ENCODE measurements at places on chromosomes 3 and 15.

DNA sequence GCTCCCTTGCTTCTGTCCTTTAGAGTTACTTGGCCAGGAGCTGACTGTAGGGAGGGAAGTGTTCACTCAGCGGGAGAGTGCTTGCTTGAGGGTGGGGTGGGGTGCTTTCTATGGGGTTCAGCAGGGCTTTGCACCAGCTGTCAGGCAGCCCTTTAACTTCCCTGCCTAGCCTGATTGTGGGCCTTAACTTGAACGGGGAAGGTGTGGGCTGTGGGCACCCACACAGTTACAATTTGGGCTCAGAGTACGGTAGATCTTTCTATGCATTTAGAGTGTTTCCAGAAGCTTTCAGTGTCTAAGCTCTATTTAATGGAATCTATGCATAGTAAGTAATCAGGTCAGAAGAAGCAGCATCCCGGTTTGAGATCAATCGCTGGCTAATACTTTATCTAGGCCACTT is 48.2 kb upstream of the SKOR1 start:
- no peaks in the 10 kb centered on the region for H3K27me3 ChIP-seq
- no peak for DNase-seq
- H3K4me3 ChIP-seq: no peak overlapping the region
- no peaks in the 10 kb centered on the region for H3K4me1 ChIP-seq
- H3K27ac ChIP-seq: no peak overlapping the region

- no peaks in the 10 kb centered on the region for H3K4me1 ChIP-seq
- DNase-seq: no peak
- H3K27ac ChIP-seq: no peak overlapping the region
- no peaks in the 10 kb centered on the region for H3K27me3 ChIP-seq
- H3K4me3 ChIP-seq: no peak overlapping the region
These were observed 8.3 kb upstream of the SUCLG2 start for GRCh38 chr3:67662733-67663132.

DNA sequence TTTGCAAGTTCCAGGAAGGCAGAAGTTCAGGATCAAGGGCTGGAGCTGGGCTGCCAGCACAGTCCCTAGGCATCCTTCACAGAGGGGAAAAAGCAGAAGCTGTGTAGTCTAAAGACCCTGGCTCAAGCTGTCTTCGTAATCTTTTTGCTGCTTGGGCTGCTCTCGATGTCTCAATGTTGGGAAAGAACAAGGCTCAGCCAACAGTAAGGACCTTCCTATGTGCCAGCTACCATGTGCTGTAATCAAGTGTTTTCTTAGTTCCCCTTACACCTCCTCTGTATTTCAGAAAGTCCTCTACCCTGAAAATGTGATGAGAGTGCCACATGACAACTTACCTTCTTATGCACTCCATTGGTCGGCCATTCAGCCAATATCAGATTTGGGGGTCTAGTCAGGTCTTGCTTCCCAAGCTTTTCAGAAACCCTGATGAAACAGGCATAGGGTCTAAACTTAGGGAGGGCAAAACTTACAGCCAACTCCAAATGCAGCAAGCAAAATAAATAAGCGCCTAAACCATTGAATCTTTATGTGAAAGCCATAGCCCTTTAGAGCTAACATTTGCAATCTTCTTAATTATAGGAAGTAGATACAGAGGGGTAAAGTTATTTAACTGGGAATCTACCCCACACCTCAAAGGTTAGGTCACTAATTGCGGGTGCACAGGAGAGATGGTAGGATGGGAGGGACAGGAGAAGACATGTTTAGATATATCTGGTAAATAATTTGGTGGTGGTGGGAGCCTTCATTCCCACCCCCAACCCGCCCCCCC is 1.2 kb upstream of the EDEM1 start:
- H3K36me3 ChIP-seq: peaks cover 21% of the 10 kb centered on the region
- no peak for DNase-seq
- peak overlapping the region; percentile 96 for H3K4me3 ChIP-seq

- no peaks in the 10 kb centered on the region for H3K4me1 ChIP-seq
- H3K4me3 ChIP-seq: no peak overlapping the region
- H3K36me3 ChIP-seq: no peaks in the 10 kb centered on the region
- no peaks in the 10 kb centered on the region for H3K27me3 ChIP-seq
These were observed 17.6 kb downstream of the DAZL start for GRCh38 chr3:16587681-16588060.

- peak overlapping the region; percentile 66 for H3K27ac ChIP-seq
- no peaks in the 10 kb centered on the region for H3K27me3 ChIP-seq
- H3K36me3 ChIP-seq: peaks cover 9% of the 10 kb centered on the region
- peaks cover 24% of the 10 kb centered on the region for H3K4me1 ChIP-seq
These were observed 467 bp downstream of the PIF1 start for GRCh38 chr15:64824929-64825430.

- DNase-seq: peak; percentile 43
- H3K27me3 ChIP-seq: no peaks in the 10 kb centered on the region
- H3K36me3 ChIP-seq: no peaks in the 10 kb centered on the region
- H3K4me3 ChIP-seq: peak overlapping the region; percentile 43
These were observed 31.5 kb upstream of the RPS17 start for GRCh38 chr15:82571722-82572222.
